ENCODE measurements at places on chromosomes 1 and 21.
A peak's percentile ranks its signal among the peaks of the same experiment; 100 is the strongest.

GRCh38 chr1:233295237-233295974, at the start of gene PCNX2:
Gene PCNX2 (minus strand): TSS chr1:233295725. CDS start chr1:233295478, 247 bp downstream.
- peak; percentile 51 for DNase-seq

- DNase-seq, result no peak
Measured at GRCh38 chr1:111776391-111776790, 20.7 kb downstream of the DDX20 start.

DNA sequence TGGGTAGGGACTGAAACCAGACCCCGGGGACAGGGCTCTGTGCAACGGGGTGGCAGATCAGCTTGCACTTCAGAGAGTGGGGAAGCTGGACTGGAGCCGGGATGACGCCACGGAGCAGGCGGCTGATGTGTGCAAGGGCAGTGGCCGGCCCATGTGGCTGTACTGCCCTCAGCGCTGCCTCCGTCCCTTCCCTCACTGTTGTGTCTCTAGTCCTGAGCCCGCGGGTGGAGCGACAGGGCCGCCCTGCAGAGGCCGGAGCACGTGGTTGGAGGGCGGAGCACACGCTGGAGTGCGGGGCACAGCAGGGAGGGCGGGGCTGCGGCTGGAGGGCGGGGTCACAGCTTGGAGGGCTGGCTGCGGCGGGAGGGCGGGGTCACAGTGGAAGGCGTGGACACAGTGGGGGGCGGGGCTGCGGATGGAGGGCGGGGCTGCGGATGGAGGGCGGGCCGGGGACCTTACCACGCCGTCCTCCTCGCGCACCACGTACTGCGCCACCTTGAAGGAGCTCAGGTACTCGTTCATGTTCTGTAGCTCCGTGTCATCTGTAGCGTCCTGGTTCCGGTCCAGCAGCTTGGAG, 52.4 kb downstream of the CHD5 start:
- DNase-seq, result peak; percentile 62

GRCh38 chr1:8423269-8423691, 105.4 kb downstream of the SLC45A1 start:
- DNase-seq, result peak; percentile 19

GRCh38 chr1:152495066-152495675, 15.4 kb upstream of the LCE5A start:
- no peak for DNase-seq

- no peak for DNase-seq
Measured at GRCh38 chr1:181251001-181251712, 162.7 kb downstream of the IER5 start.

DNA sequence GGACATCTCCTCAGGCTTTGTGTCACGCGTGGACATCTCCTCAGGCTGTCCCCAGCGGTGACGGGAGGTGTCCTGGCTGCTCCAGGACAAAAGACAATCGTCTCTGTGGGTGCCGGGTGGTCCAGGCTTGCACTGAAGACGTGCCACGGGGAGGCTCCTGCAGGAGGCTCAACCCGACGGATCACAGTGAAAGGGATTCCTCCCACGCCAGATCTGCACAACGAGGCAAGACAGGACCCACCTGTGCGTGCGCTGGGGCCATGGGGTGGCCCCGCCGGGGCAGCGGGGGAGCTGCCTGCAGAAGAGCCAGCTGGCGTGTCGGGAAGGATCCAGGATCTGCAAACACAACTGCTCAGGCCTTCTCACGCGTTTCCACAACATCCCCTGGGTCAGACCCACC, 18.8 kb upstream of the ARHGEF16 start:
- DNase-seq, result no peak

- DNase-seq, result no peak
Measured at GRCh38 chr1:41153750-41154274, 88.3 kb downstream of the SCMH1 start.

- DNase-seq, result no peak
Measured at GRCh38 chr21:24935991-24936390, 671.3 kb downstream of the MRPL39 start.

DNA sequence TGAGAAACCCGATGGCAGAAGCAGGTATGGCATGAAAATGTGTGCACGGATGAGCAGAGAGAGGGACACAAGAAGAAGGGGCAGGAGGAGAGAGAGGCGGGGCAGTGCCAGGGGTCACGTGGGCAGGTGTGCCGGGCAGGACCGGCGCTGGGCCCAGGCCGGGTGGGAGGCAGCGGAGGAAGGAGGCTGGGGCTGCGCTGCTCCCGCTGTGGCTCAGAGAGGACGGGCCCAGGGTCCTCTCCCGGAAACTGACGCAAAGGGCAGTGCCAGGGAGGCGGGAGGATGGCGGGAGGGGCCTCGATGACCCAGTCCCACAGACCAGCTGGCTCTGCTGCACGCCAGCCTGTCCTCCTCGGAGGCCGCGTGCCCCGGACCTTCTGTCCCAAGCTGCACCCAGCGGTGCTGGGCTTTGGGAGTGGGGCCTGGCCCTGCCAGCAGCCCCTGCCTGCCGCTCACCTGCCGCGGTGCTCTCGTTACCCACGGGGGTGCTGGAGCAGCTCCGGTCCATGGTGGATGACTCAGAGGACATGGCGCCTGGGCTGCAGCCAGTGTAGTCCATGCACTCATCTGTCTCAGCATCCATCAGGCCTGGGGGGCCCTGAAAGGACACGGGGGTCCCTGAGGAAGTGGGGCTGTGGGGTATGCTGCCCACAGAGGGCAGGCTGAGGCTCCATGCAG, 153.9 kb downstream of the CASZ1 start:
- no peak for DNase-seq

- DNase-seq, result no peak
Measured at GRCh38 chr1:53249706-53250105, 11.4 kb upstream of the MAGOH start.

- DNase-seq, result no peak
Measured at GRCh38 chr1:21490774-21491487, 18.3 kb upstream of the ALPL start.

All from stimulated activated CD4-positive, alpha-beta T cell treated with anti-CD3 and anti-CD28 coated beads, Interleukin-2, amount 100 ng/mL, for 4 hours (primary cell).